ENCODE measurements at places on chromosomes 11 and 22.

- no peak for DNase-seq
These were observed 25.1 kb downstream of the DBX1 start for GRCh38 chr11:20134991-20135736.

GRCh38 chr11:46130286-46130940 is 9.2 kb upstream of the PHF21A start:
- DNase-seq: no peak

DNA sequence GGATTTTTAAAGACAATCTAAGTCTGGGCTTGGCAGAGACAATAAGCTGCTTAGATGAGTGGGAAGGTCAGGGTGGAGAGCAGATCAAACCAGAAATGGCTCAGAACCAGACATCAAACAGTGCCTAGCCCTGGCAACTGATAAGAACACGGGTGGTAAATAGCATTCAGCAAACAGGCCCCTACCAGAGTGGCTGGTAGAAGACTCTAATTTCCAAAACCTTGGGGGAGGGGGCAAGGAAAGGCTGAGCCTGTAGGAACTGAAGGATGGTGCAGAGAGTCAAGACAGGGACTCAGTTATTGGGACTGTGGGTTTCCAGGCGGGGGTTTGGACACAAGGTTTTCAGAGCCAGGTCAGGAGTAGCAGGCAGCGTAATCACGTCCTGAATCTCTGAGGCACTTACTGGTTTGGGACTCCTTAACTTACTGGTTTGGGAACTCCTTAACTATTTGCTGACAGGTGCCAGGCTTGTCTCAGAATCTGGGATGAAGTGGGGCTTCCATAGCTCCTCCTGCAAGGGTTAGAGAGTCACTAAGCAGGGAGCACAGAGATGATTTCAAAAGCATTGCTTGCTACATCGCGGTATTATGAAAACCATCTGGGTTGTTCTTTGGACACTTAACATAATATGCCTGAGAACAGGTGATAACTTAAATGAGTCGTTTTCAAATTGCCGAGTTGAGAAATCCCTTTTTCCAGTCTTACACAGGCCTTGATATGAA is 5.7 kb upstream of the ABTB2 start:
- DNase-seq: no peak

DNA sequence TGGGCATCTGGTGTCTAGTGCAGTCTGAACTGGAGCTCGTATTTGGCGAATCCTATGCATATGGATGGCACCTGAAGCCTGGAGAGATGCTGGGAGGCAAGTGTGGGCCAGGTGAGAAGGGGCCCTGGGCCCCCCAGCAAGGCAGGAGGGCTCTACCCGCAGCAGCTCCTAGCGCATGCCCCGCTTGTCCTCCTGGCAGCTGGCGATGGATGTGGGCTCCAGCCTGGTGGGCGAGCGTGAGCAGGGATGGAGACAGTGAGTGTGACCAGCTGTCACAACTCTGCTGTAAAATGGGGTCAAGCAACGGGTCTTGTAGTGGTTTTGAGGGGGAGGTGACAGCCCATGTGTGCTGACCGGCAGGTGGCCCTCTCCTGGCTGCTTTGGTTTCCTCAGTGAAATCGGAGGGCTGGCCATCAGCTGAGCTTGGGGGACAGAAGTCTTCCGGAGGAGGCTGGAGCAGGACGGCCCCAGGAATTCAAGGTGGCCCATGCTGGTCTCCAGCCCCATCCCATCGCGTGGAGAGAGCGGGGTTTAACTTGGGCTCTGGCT is 12.0 kb downstream of the FRMD8 start:
- DNase-seq: no peak

GRCh38 chr11:32435942-32436750 is 807 bp upstream of the WT1 start:
- no peak for DNase-seq

DNA sequence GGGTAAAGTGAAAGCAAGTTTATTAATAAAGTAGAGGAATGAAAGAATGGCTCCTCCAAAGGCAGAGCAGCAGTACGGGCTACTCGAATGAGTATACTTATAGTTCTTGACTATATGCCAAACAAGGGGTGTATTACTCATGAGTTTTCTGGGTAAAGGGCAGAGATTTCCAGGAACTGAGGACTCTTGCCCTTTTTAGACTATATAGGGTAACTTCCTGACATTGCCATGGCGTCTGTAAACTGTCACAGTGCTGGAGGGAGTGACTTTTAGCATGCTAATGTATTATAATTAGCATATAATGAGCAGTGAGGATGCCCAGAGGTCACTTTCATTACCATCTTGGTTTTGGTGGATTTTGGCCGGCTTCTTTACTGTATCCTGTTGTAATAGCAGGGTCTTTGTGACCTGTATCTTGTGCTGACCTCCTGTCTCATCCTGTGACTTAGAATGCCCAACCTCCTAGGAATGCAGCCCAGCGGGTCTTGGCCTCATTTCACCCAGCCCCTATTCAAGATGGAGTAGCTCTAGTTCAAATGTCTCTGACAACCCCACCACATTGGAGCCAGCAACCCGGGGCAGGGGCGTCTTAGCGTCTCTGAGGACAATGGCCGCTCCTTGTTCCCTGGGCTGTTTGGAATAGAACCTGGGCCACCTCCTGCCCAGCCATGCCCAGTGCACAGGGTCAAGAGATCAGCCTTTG is 34.9 kb upstream of the CD82 start:
- DNase-seq: no peak

DNA sequence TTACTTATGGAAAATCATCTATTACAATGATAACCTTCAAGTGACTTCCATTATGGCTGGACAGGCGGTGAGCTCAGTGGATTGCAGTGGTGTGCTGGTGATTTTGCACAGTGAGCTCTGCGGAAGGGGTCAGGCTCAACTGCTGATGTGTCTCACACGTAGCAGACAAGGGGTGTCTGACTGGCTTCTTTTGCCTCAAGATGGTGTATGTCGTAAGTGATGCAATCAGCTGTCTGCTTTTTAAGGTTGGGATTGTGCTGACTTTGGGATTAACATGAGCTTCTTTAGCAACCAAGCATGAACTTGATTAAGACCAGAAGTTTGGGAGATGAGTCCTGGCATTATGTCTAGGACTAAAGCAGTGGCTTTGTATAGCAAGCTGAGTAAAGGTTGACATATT is 49.5 kb downstream of the POLD3 start:
- no peak for DNase-seq

- no peak for DNase-seq
These were observed 21.7 kb downstream of the SLC35F2 start for GRCh38 chr11:107836851-107837250.

DNA sequence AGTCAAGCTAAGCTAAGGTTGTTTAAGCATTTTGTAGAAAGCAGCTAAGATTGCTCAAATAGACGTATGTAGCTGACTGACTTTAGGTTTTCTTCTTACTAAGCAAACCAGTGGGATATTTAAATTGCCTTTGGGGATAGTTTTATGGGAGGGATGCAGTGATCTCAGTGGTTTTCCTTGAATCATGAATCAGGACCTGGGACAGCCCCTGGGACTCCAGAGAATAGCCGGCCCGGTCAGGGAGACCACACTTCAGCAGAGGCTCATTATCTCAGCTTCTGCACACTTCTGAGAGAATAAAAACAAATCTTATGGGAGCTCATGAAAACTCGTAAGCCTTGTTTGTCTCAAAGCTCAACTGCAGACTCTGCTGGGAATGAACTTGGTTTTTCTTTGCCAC is at the start of gene OR9I1:
TSS of gene OR9I1 (minus strand) at position 62 of the 400 bp plus-strand sequence. CDS start 6,086 bp downstream, outside the sequence.
- no peak for DNase-seq

DNA sequence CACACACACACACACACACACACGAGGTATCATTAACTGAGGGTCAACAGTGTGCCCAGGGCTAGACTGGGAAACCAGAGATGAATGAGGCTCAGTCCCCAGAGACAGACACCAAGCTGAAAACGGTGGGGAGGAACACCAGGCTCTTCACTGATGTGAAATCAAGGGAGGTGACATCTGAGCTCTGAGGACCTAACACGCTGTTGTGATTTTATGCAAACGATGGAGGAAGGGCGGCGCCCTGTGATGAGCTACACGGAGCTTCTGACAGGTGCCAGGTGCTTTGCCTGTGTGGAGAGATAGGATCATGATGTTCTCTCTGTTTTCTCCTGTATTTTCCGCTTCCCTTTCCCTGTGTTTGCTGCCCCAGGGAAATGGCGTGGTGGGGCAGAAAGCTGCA is 6.5 kb upstream of the CYB5R3 start:
- no peak for DNase-seq

GRCh38 chr11:92765082-92765840 is 204.2 kb upstream of the MTNR1B start:
- DNase-seq: no peak

GRCh38 chr11:75858613-75859012 is 43.6 kb downstream of the UVRAG start:
- no peak for DNase-seq

DNA sequence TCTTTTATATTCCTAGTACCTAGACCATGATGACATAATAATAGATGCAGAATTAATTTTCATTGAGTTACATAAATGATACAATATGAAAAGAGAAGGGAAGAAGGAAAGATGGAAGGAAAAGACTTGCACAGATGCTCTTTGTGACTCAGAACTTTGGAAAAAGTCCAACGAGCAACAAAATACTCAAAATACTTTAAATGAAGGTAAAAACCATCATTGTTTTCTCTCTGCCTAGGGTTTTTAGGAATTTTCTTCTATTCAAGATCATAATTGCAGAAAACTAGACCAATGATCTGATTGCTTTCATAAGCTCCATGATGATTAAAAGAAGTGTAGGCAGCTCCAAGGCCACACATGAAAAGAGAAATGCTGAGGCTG is 276.9 kb downstream of the KIRREL3 start:
- no peak for DNase-seq

- DNase-seq: no peak
These were observed 138.9 kb downstream of the LUZP2 start for GRCh38 chr11:24635588-24636290.

- peak; percentile 14 for DNase-seq
These were observed 5.8 kb downstream of the ARSA start for GRCh38 chr22:50621948-50622722.

GRCh38 chr22:33880986-33881385 is 39.3 kb downstream of the LARGE1 start:
- DNase-seq: no peak

DNA sequence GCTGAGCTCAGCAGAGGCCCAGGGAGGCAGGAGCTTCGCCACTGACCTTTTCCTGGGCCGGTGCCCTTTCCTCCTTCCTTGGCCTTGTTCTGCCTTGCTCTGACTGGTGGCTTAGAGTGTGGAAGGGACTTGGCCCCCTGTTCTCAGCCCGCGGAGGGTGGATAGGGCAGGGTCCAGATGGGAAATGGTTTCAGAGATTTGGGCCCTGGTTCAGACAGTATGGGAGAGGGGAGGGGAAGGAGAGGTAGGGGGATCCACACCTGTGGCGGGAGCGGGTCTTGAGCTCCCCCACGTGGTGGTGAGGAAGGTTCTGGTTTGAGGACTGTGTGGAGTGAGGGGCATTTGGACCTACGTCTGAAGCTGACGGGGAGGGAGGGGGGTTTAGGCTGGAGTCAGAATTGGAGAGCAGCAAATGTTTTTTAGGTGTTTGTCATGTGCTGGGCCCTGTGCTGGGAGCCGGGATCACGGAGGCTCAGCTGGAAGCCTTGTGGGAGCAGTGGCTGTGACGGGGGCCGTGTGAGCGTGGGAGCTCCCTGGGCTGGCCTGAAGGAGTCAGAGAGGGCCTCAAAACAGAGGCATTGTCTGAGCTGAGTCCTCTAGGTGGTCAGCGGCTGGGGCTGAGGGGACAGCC is 27.2 kb downstream of the SHANK3 start:
- DNase-seq: no peak
